HFF-Myc (cell line): ENCODE measurements at places on chromosomes 3 and 15.

GRCh38 chr3:70049761-70050160 lies 50.2 kb downstream of the SAMMSON start:
- no peak for DNase-seq

GRCh38 chr3:42764115-42764514 lies 8.9 kb downstream of the CCDC13 start:
- no peak for DNase-seq

- no peak for DNase-seq
These were observed 103.4 kb downstream of the IL20RB start for GRCh38 chr3:137061186-137061585.

DNA sequence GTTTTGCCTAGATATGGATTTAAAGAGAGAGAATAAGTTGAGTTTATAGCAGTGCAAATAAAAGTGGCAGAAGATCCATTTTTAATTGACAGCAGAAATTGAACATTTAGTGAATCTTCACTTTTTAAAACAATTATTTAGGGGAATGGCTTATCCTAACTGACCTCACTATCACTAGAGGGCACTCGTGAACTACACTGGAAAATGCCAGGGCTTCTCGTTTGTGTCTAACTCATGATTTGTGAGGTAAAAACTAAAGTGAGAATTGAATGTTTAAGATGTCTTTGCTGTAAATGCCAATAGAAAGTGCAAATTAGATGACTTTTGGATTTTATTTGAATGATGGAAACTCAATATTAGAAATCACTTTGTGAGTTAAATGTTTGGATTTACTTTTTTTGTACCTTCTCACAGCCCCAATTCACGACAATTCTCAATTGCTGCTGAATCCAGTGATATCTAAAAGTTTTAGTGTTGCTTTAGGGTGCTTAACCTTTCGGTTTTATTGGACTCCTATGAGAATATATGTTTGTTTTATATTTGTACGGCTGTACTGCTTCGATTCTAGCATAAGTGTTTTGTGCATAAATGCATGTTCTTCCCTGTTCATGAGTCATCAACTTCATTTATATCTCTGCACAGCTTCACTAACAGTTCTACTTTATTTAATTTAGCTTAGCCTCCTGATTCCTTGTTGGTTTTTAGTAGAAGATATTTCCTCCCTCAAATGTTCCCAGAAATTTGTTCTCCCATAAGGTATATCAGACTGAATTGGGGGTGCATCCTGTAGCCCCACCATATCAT lies 462.1 kb downstream of the MFSD1 start:
- peak; percentile 17 for DNase-seq

DNA sequence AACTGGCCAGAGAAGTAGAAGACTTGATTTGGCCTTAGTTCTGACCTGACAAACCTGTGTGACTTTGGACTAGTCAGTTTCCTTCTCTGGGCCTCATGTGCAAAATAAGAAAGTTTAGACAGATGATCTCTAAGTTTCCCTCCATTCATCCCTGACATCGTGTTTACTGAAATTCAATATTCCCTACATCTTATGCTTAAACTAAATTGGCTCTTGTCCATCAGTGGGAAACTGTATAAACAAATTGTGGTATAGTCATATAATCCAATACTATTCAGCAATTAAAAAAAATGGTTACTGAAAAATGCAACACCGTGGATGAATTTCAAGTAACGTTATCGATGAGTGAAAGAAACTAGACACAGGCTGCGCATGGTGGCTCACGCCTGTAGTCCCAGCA lies 64.4 kb upstream of the HRH1 start:
- no peak for DNase-seq

DNA sequence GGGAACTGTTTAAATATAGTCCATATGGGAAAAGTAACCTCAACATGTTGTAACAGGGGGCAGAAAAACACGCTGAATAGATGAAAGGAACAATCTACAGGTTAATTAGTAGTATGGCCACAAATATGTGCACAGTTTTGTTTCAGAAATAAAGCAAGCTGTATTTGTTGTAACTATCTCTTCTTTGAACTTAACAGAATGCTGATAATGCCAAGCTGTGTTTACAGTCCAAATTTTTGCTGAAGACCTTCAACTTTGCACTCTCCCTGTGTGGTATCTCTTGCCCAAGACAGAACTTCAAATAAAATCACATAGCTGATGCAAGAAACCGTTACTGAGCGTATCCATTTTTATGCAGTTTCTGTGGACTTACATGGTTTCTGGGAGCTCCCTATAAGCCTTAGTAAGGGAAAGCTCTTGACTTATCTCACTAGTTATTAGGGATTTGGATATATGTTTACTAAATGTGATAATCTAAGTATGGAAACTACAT lies 425.4 kb upstream of the TPRG1 start:
- DNase-seq: no peak

GRCh38 chr3:40782111-40782721 lies 257.5 kb downstream of the ZNF621 start:
- DNase-seq: no peak

- no peak for DNase-seq
These were observed at the start of gene C2CD4B for GRCh38 chr15:62165104-62165792. TSS of gene C2CD4B (minus strand) at chr15:62165285. CDS start at chr15:62164984, 301 bp downstream.

DNA sequence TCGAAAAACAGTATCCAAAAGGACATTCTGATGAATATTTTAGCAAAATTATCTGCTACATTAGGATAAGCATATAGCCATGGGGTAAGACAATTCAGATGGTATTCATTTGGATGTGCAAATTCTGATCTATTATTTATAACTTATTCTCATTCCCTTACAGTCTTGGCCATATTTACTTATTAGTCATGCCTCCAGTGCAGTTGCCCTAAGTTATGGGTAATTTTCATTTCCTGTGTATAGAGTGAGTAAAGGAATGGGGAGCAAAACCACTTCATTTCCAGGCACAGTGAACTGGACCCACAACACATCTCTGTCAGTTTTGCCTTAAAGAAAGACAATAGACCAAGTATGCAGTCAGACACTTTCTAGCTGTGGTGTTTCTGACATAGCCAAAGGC lies 134.3 kb downstream of the POLQ start:
- DNase-seq: no peak

GRCh38 chr3:15756505-15756904 lies 41.3 kb downstream of the ANKRD28 start:
- no peak for DNase-seq

DNA sequence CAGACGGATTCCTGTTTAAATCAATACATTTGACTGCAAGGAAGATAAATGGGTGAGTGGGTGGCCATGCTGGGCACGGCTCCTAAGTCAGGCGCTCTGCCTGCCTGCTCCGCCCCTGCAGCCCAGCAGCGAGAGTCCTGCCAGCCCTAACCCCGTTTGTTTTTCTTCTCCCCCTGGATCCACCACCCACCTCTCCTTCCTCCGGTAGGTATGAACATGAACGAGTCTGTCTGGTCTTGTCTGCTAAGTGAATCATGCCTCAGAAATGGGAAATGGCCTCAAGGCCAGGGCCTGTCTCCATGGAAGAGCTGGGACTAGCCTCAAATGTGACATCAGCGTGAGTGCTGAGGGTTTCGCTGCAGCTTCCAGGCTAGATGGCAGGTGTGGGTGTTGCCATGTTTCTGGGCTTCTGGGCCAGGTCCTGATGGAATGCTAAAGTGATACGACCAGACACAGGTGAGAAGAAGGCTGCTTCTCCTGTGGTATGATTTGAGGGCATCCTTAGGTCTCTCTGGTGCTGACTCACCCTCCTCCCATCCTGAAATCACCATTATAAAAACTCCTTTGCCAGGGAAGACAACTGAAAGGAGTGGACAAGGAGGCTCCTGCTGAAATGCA lies 5.6 kb upstream of the FEM1B start:
- no peak for DNase-seq

GRCh38 chr3:119817583-119818363 lies 35.9 kb downstream of the NR1I2 start:
- no peak for DNase-seq

DNA sequence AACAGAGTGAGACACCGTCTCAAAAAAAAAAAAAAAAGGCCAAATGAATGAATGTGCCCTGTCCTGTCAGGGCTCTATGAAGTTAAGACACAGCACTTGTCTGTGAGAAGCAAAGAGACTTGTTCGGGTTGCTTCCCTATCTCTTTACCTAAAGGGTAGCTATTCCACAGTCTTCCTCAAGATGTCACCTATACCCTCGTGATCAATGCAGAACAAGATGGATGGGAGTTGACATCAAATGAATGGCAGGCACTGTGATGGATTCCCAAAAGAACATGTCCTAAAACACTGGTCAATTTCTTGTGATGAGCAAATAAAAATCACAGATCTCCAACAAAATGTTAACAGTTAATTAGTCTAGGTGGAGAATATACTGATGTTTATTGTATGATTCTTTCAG lies 9.5 kb downstream of the TADA3 start:
- DNase-seq: no peak

DNA sequence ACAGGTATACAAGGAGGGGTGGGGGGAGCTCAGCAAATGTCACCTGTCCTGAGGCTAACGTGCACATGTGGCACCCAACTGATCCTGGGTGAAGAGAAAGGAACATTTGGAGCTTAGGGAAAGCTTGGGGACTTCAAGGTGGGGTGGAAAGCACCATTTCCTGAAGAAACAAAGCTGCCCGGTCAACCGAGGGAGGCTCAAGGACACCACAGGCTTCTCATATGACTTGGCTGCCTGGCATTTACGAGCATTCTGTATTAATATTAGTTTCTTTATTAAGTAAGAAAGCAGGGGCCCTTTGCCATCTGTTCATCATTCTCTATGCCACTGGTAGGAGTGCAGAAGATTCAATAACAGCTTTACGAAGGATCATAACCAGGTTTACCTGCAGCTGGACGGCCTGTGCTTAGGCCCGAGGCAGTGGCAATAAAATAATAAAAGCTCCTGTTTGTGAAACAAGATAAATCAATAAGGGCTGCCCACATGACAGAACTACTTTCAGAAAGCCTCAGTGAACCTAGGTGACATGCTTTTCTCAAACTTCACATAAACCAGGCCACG lies 54.0 kb downstream of the ETV5 start:
- DNase-seq: no peak

DNA sequence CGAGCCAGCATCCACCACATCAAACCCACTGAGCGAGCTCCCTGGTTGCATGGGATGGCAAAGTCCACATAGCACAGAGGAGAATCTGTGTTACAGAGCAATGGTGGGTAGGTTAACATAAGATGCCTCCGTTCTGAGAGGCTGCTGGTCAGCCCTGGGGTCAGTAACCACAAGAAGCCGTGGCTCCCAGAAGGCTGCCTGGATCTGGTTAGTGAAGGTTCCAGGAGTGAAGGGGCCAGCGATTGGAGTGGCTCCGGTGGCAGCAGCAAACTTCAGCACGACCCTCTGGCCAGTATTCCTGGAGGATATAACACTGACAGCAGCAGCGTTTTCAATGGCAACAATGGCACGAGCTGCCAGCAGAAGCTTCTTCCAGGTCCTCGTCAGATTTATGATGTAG lies 18.4 kb upstream of the PIGZ start:
- DNase-seq: no peak

DNA sequence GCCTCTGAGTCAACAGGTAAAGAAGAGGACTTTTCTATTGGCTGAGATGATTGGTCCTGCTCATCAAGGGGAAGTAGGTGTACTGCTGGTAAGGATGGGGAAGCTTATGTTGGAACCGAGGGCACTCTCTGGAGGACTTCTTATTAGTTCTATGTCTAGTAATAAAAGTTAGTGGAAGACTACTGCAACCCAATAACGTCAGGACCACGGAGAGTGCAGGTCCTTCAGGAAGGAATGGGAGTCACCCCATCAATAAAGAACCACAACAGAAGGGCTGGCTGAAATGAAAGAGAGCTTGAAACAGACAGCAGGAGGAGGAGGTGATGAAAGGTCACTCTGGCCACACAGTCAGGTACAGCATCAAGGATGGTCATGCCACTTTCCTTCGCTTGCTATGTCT lies 68.8 kb upstream of the PRR23E start:
- no peak for DNase-seq

GRCh38 chr3:67937498-67938118 lies 283.2 kb upstream of the SUCLG2 start:
- no peak for DNase-seq

GRCh38 chr3:72144773-72145505 lies 360.0 kb upstream of the PROK2 start:
- DNase-seq: no peak

DNA sequence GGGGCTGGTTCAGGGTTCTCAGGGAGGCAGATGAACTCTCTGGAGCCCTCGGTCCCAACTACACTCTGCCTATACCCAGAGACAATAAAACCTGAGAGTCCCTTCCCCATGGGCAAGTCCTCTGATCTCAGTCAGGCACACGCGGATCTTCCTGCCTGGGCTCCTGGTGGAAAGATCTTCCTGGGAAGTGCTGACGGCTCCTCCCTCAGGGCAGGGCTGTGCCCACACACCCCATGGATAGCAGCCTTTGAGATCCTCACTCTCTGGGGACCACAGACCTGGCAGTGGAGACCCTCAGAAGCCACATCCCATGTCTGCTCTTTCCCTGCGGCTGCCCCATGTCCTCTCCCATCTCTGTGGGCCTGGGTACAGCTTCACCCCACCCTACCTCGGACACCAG lies 10.4 kb downstream of the SH2D7 start:
- DNase-seq: no peak

- DNase-seq: no peak
These were observed 700 bp downstream of the MKRN2 start for GRCh38 chr3:12557473-12558100.

DNA sequence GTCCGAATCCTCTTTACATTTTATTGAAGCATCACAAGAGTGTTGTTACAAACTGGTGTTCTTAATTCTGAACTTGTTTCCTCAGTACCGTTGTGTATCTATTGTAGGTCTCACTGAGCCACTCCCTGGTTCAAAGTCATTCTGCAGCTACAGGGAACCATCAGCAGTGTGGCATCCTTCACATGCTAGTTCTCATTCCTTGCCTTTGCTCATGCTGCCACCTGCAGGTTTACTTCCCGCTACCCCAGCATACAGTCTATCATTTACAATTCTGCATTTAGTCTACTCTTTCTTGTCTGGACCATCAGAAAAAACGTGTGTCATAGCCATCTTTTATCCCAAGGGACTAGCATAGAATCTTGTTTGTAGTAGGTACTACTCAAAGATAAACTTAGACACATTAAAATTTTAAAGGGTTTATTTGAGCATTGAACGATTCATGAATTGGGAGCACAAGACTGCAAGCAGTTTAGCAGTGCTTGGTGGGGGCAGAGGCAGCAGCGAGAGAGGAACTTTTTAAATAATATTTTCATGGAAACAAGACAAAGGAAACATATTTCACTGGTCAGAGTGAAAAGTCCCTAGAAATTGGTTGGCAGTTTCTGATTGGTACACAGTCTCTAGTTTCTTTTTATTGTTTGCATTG lies 402.1 kb downstream of the CADM2 start:
- no peak for DNase-seq
